ENCODE measurements at places on chromosomes 16 and 17. TPM values are rescaled to one million over a fixed set of nuclear protein-coding genes. Genes with fewer than 3 reads are reported as not detected.

- no peak for DNase-seq
These were observed 101.5 kb downstream of the NLK start for GRCh38 chr17:28144019-28144418.

GRCh38 chr17:73950593-73950914 is 252.9 kb upstream of the RPL38 start:
- DNase-seq = no peak

DNA sequence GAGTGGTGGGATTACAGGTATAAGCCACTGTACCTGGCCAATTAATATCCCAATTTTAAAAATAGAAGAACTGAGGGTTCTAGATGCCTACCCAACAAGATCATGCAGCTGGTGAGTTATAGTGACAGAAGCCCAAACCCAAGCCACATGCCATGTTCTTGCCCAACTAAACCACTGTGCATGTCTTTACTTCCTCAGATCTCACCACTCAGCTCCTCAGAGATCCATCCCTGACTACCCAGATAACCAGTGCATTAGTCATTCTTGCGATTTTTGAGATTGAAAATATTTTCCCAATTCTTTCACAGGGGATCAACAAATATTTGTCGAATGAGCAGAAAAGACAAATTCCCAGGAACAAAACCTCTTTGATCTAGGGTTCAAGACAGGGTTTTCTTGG is 303.1 kb downstream of the CBLN1 start:
- DNase-seq = no peak

- no peak for DNase-seq
These were observed 186.5 kb downstream of the STX8 start for GRCh38 chr17:9389111-9389527.

DNA sequence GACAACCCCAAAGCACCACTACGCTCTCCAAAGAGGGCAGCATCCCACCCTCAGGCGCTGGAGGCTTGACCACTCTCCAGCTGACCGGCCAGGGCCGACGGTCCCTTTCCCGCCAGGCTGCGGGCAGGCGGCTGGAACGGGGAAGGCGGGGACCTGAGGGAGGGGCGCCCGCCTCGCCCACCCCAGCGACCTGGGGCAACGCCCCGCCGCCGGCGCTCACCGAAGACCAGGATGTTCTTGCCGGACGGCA is 431 bp downstream of the DYNC1LI2 start:
- DNase-seq = no peak

DNA sequence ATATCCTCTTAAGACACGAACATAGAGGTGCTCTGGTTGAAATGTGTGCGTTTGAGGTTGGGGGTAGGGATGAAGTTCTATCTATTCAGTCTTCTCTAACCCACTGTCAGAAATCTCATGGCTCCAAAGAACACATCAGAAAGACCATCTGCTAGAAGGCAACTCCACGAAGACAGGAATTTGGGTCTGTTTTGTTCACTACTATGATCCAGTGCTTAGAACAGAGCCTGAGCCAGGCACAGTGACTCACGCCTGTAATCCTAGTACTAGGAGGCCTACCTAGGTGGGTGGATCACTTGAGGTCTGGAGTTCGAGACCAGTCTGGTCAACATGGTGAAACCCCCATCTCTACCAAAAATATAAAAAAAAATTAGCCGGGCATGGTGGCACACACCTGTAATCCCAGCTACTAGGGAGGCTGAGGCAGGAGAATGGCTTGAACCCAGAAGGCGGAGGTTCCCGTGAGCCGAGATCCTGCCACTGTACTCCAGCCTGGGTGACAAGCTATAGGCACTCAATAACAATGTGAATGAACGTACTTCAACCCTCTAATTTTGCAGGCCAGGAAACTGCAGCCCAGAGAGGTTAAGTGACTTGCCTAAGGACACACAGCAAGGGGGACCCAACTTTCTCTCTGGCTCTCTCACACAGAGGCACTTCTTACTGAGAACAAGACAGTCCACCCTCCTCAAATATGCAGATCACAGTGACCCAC is 2.3 kb downstream of the CASKIN2 start:
- DNase-seq = no peak

Gene C17orf113
- 0.71 TPM for total RNA-seq

DNA sequence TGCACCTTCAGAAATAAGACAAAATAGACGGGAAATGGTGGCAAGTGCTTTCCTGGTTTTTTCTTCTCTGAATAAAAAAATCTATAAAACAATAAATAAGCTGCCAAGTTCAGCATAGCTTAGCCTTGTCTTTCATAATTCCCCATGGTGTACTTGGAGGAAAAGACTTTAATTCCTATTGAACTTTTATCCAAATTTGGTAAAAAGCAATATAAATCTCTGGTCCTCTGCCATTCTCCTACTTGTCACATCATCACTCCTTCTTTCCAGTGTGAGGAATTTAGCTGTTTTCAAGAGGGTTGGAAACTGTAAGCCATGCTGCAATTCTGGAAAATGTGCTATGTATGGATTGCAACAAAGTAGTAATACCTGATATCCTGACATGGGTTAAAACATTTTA is 551.8 kb upstream of the KIF2B start:
- DNase-seq = no peak

GRCh38 chr16:9366048-9366969 is 274.9 kb downstream of the HAPSTR1 start:
- DNase-seq = no peak

GRCh38 chr16:51431517-51432241 is 280.6 kb upstream of the SALL1 start:
- DNase-seq = no peak

DNA sequence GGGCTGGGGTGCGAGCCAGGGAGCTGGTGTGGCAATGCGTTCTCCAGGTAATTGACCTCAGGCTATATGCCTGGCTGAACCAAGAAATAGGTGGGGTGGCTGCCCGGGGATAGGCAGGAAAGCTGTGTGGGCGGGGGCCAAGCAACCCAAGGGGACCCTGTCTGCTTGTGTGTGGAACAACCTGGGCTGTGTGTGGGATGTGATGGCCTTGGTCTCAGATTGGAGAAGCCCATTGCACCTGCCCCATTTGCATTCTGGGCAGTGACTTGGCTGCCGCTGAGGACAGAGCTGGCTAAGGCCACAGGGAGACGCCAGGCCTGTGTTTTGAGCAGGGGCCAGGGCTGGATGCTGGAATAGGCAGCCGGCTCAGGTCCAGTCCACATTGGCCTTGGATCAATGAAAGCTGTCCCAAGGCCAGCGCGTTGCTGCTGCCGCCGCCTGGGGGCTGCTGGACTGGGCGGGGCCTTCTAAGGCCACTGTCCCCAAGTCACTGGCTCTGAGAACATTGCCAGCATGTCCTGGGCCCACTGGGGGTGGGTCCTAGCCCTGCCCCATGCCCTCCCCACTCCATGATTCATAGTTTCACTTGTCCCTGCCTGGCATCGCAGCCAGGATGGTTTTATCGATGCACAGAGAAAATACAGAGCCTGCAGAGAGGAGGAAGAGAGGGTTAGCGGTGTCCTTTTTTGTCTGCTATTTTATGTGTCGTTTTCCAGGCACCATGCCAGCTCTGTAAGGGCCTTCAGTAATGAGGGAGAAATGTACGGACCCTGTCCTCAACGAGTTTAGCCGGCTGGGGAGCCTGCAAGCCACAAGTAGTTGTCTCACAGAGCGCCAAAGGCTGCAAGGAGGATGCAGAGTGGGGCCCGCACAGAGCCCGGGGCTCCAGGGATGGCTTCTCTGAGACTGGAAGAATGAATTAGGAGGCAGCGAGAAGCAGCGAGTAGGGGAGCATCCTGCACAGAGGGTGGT is 43.9 kb downstream of the NKD1 start:
- peak; percentile 93 for DNase-seq

Gene PNMT
- total RNA-seq = 19.5 TPM

GRCh38 chr16:52912565-52913173 is 140.0 kb downstream of the CHD9NB start:
- peak; percentile 55 for DNase-seq
